ENCODE measurements at places on chromosomes 11 and 22.

DNA sequence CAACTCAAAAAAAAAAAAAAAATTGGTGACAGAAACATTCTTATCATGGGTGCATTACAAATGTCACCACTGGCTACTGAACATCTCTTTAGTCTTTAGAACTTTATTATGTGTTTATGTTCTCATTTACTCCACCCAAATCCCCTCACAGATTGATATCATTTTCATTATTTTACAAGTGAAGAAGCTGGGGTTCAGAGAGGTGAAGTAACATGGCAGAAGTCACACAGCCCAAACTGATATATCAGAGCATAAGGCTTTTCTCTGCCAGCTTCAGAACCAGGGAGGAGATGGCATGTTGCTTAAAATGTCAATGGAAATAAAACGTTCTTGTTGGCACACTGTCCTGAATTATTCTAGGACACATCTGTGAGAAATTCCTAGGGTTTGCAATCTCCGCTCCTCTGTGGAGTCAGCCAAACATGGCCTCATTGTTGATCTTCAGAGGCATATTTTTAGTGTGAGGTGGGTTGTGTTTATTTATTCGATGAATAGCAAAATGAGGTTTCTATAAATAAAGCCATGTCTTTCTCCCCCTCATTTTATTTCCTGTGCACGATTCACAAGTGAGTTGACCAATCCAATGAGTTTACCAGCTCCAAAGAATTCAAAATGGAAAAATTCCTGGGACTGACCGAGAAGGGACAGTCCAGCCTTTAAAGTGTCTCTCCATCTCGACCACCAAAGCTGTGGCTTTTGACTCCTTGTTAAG lies 72.9 kb upstream of the ANO1 start:
- no peak for DNase-seq

DNA sequence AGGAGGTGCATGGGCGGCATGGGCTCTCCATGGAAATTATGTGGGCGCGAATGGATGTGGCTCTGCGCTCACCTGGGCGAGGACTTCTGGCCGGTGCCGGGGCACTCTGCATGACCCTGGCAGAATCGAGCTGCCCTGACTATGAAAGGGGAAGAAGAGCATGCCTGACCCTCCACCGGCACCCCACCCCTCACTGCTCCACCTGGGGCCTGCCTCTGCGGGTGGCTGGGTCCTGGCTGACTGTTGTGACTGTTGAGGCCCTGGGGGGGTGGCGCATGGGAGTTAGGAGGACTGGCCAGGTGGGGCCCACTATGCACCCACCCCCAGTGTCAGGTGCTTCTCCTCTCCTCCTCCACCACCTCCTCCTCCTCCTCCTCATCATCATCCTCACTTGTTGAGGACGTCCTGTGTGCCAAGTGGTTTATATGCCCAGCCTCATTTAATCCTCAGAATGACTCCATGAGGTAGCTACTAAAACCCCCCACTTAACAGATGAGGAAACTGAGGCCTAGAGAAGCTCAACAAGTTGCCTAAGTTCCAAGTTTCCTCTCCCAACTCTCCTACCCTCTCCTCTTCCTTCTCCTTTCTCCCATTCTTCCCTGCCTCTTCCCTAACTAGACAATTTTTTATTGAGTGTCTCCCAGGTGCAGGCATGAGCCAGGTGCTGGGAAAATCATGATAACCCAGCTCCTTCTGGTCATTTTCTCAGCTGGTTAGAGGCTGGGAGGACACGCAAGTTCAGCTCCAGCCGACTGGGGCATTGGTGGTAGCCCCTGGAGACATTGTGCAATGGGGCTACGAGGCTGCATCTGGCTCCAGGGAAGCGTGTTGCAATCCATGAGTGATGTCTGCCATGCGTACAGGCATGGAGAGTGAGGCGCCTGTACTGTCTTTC lies 2.3 kb downstream of the MYEOV start:
- DNase-seq: no peak

DNA sequence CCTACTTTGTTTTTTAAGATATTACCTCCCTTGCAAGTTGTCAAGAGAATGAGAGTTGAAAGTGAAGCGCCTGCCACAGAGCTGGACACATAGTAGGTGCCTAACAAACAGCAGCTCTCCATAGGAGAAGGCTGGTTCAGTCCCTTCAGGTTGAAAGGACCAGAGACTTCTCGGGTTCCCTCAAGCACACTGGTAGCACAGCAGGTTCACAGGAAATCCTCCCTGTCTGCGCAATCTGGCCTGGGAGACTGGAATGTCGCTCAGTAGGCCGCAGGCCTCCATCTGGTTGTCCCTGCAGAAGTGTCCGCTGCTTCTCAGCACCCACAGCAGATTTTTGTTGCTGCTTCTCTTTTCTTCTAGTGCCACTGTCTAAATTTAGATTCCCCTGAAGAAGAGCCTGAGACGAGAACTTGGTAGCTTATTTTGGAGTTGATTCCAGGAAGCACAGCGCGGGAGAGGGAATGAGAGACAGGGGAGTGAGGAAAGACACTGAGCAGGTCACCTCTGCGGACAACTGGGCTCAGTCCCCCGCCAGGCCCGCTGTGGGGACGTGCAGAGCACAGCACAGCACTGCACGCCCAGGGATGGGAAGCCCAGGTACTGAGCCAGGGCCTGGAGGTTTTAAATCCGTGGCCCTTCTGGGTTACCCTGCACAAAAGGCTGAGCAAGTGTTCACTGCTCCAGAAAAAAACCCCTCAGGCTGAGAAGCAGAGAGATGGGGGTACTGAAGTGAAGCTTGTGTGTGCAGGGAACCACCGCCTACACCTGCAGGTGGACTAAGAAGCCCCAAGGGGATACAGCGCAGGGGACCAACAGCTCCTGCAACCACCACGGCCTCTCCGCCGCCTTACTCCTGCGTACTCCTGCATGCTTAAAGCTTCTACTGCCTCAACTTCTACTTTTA lies 31.6 kb downstream of the RBX1 start:
- DNase-seq: no peak

- peak; percentile 94 for DNase-seq
Observed at GRCh38 chr11:61129639-61130523, 27.6 kb downstream of the CD5 start.

DNA sequence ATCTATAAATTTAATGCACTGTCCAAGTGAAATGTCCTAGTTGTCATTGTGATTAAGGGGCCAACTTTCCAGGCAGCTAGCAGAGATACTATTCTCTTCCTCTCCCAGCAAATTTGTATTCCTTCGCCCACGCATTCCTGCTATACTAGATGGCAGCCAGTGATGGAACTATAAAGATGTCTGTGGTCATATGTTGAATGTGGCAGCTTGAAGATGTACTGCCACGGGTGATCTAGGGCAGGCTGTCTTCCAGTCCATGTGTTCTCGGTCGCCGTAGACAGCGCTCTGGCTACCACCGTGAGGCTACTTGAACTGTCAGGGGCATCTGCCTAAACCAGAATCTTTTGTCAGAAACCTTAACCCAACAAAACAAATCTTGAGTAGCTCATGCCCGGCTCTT lies 8.3 kb upstream of the SIDT2 start:
- no peak for DNase-seq

GRCh38 chr22:38467904-38468442 lies at the start of gene KDELR3:
TSS of gene KDELR3 (plus strand) at chr22:38468096. CDS start at chr22:38468234, 138 bp downstream.
- DNase-seq: peak; percentile 73

DNA sequence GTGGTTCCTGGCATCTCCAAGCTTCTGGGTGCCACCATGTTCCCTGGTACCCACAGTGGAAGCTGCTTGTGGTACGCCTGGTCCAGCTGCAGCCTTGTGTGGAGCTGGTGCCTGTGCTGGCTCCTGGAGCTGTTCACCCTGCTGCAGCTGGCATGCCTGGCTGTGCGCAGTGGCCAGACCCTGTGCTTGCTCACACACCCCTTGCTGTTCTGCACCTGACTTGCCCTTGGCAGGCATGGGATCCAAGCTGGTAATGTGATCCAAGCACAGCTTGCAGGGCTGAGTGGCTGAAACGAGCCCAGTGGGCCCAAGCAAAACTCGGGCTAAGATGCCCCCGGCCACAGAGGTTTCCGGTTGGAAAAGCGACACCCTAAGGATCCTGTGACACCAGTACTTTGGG lies 104.7 kb upstream of the CLMP start:
- DNase-seq: no peak

GRCh38 chr11:65305501-65306268 lies 9.0 kb upstream of the CDC42EP2 start:
- DNase-seq: no peak

GRCh38 chr22:41664490-41664889 lies 24.2 kb downstream of the SNU13 start:
- DNase-seq: no peak

- no peak for DNase-seq
Observed at GRCh38 chr22:45848904-45849303, 128.1 kb downstream of the WNT7B start.

DNA sequence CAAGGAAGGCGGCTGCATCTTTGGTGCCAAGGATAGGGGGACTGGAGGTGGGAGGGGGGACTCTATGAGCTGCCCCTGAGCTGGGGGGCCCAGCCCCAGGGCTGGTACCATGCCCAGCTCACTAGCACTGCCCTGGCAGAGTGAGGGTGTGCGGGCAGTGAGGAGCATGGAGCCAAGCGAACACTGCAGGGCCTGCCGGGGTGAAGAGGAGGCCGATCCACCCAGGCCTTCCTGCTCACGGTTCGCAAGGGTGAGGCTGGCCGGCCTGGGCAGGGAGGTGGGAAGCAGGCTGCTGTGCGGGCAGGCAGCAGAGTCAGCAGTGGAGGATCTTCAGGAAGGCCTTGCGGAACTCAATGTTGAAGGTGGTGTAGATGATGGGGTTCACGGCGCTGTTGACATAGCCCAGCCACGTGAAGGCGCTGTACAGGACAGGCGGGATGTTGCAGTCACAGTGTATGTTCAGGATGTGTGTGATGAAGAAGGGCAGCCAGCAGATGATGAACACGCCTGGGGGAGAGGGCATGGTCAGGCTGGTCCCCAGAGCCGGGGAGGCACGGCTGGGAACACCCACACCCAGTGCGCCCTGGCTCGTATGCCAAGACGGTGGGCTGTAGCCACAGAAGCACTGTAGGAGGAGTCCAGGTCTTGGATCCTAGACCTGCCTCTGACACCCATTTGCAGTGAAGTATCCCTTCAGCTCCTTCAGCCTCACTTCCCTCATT lies 23.0 kb downstream of the ANKK1 start:
- no peak for DNase-seq

DNA sequence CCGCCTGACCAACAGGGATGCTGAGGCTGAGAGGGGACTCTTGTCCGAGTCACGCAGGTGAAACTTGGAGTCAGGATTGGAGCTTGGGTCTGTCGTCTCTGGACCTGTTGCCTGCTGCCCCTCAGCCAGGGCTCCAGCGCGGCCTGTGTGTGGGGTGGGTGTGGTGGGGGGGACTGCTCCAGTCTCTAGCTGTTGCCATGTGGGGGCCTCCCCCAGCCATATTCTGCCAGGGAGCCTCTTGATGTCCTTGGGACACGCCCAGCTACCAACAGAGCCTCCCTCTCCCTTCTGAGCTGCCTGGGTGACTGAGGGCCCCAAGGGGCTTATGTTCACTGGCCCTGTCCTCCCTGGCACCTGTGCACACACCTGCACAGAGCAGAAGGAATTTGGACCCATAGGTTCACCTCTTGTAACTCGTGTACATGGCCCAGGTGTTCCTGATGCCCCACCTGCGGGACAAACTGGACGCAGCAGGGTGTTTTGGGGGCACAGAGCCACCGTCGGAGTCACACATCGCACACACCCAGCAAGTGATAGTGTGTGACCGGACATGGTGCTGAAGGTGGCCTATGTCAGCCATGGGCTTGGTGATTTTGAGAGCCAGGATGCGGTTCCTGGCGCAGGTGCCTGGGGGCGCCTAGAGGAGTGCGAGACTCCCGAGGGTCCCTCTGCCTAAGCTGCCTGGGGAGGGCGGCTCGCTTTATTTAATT lies 252.3 kb downstream of the TBC1D22A start:
- DNase-seq: no peak

- DNase-seq: no peak
Observed at GRCh38 chr11:124754309-124754708, 2.3 kb upstream of the VSIG2 start.

- DNase-seq: no peak
Observed at GRCh38 chr11:29985248-29985647, 31.6 kb downstream of the KCNA4 start.

DNA sequence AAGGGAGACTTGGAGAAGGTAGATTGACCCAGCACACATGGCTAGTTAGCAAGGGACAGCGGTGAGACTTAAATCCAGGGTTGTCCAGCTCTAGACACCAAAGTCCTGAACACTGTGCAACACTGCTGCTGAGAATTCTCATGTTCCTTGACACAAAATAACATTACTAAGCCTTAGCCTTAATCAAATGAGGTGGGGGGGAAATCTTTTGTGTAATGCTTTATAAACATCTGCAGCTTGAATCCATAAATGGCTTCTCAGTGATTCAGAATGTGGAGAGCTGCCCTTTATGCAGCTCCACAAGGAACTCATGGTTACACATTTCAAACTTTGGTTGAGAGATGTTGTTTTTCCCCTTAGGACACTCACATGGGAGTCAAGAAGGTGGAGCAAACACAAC lies 80.0 kb downstream of the CD44 start:
- DNase-seq: no peak

- DNase-seq: no peak
Observed at GRCh38 chr11:47399860-47400767, 8.3 kb upstream of the SLC39A13 start.

DNA sequence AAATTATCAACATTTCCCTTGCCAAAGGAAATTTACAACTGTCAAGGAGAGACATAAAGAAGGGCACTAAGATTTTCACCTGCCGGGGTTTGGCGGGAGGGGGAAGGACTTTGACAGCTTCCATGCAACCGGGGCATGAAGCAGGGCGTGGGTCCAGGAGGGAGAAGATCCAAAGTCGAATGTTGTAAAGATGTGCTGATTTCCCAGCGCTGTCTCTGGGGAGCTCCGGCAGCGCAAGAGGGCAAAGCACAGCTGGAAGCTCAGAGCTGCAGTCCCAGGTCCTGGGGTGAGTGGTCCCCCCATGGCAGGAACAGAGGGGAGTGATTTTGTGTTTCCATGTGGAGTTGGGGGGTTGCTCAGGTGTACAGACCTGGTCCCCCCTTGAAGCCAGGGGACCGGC lies at the start of gene MS4A10:
MS4A10 (plus strand) TSS at position 198 of the 400 bp plus-strand sequence. CDS start 5,003 bp downstream, outside the sequence.
- no peak for DNase-seq

DNA sequence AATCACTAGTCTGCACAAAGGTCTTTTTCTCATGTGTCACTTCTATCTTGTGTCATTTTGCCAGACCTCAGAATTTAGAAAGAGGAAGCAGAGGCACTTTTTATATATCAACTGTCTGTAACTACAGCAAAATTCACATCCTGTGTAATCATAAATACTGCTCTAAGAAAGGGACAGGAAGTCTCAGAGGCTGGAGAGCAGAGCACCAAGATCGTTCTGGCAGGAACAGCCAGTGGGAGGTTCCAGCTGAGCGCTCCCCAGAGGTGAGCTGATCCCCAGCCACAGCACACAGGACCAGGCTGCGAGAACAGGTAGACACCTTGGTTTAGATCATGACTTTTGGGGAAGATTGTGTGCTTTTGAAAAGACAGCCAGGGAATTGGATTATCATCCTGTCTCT lies at the start of gene MS4A7:
MS4A7 (plus strand) TSS at position 179 of the 400 bp plus-strand sequence. CDS start 4,610 bp downstream, outside the sequence.
- DNase-seq: no peak
